ENCODE measurements at places on chromosomes 13 and 19. TPM values are rescaled to one million over a fixed set of nuclear protein-coding genes. Genes with fewer than 3 reads are reported as not detected.

GRCh38 chr19:13155472-13156359, 5.5 kb downstream of the IER2 start:
- peak; percentile 86 for DNase-seq
- peaks cover 26% of the 10 kb centered on the region for H3K36me3 ChIP-seq
- H3K4me1 ChIP-seq: peaks cover 48% of the 10 kb centered on the region
- H3K27ac ChIP-seq: peak overlapping the region; percentile 100
- H3K4me3 ChIP-seq: peak overlapping the region; percentile 99

DNA sequence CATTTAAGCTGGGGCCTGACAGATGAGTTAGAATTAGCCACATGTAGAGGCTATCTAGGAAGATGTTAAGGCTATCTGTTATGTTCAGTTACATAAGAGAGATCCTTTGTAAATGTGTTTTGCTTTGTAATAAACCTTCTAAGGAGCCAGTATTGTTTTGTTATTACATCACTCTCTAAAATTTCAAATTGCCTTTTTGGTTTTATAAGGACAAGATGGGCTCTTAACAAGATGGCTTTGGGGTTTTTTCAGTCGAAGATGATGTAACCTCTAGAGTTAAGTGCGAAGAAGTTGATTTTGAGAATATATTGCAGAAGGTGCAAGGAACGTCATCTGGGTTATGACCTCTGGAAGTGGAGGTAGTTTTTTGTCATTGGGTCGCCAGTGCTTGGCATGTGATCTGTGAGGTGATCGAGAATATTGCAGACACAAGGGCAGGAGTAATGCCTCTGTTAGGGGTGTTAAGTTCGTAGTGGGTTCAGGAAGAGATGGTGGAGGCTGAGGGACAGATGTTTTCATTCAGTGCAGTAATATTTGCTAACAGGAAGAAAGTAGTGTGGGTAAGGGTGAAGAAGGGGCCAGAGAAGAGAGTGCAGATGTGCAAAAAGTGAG, 12.7 kb downstream of the LSM14A start:
- peak overlapping the region; percentile 11 for H3K4me3 ChIP-seq
- no peak for DNase-seq
- H3K4me1 ChIP-seq: peaks cover 72% of the 10 kb centered on the region
- no peaks in the 10 kb centered on the region for H3K27me3 ChIP-seq

DNA sequence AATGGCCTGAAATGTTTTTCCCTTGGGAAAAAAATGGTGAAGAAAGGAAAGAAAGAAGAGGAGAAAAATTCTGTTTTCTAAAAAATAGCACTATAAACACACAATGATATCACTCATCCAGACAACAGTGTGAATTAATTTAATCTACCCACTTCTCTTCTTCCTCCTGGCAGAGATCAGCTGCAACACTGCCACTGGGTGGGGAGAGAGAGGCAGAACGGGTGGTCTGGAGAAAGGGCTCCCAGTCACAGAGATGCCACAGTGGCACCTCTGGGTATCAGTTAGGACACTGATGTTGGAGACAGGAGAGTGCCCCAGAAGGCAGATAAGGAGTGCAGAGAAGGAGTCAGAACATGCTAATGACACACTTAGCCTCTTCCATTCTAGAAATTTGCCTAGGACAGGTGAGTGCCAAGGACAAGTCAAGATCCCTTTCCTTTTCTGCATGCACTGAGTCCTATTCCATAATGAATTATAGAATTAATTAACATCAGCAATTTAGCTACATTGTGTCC, 168.6 kb downstream of the SUCLA2 start:
- H3K27ac ChIP-seq: no peak overlapping the region
- no peaks in the 10 kb centered on the region for H3K4me1 ChIP-seq
- H3K36me3 ChIP-seq: no peaks in the 10 kb centered on the region

Gene ADAMTS10
- 4.1 TPM for total RNA-seq

Gene CYP2F1
- total RNA-seq: not detected

All from activated naive CD8-positive, alpha-beta T cell treated with anti-CD3 and anti-CD28 coated beads for 36 hours (primary cell).